ENCODE measurements at places on chromosomes 2 and 18.

DNA sequence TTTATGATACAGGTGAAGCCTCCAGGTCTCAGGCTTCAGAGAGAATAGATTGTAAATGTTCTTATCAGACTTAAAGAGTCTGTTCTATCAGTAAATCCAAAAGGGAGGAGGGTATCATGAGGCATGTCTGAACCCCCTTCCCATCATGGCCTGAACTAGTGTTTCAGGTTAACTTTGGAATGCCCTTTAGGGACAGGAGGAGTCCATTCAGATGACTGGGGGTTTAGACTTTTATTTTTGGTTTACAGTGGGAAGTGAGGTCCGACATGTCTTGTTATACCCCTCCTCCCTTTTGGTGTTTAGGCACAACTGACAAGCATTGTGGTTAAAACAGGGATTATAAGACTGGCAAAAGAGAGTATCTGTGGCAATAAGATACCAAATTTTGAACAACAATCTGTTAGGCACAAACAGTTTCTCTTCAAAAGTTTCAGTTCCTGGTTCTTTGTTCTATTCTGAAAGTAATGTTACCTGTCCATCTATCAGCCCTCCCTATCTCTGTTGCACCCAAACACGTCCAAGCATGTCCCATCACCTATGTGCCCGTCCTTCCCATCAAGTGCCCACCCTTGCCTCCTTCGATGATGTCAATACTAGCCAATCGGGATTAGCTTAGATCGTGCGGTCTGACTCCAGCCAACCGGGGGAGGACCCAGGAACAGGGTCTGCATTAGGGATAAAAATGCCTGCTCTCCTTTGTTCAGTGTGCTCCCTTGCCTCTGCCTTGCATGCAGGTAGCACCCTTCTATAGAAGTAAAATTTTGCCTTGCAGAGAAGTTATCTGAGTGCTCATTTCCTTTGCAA lies 16.4 kb downstream of the TCF23 start:
- no peaks in the 10 kb centered on the region for H3K36me3 ChIP-seq
- DNase-seq, result no peak
- no peak overlapping the region for H3K4me3 ChIP-seq
- H3K27ac ChIP-seq, result no peak overlapping the region
- H3K27me3 ChIP-seq, result no peaks in the 10 kb centered on the region
- H3K4me1 ChIP-seq, result no peaks in the 10 kb centered on the region

- H3K27ac ChIP-seq, result no peak overlapping the region
- H3K27me3 ChIP-seq, result no peaks in the 10 kb centered on the region
- H3K36me3 ChIP-seq, result peaks cover 4% of the 10 kb centered on the region
- H3K4me1 ChIP-seq, result peaks cover 13% of the 10 kb centered on the region
- DNase-seq, result no peak
- no peak overlapping the region for H3K4me3 ChIP-seq
Observed at GRCh38 chr18:9495465-9495864, 20.2 kb downstream of the RALBP1 start.

- no peak overlapping the region for H3K27ac ChIP-seq
- DNase-seq, result peak; percentile 49
- H3K4me3 ChIP-seq, result peak overlapping the region; percentile 54
Observed at GRCh38 chr2:176085861-176086771, 2.4 kb upstream of the EVX2 start.

DNA sequence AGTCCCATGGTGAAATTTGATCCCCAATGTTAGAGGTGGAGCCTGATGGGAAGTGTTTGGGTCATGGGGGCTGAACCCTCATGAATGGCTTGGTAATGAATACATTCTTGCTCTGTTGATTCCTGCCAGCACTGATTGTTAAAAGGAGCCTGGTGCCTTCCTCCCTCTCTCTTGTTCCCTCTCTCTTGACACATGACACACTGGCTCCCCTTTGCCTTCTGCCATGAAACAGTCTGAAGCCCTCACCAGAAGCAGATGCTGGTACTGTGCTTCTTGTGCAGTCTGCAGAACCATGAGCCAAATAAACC lies 30.6 kb upstream of the EPC2 start:
- H3K4me1 ChIP-seq, result peaks cover 24% of the 10 kb centered on the region
- no peak overlapping the region for H3K4me3 ChIP-seq
- peak; percentile 22 for DNase-seq
- H3K36me3 ChIP-seq, result no peaks in the 10 kb centered on the region

- no peaks in the 10 kb centered on the region for H3K27me3 ChIP-seq
- no peaks in the 10 kb centered on the region for H3K36me3 ChIP-seq
- DNase-seq, result no peak
Observed at GRCh38 chr18:12061685-12062084, 32.0 kb upstream of the ANKRD62 start.

DNA sequence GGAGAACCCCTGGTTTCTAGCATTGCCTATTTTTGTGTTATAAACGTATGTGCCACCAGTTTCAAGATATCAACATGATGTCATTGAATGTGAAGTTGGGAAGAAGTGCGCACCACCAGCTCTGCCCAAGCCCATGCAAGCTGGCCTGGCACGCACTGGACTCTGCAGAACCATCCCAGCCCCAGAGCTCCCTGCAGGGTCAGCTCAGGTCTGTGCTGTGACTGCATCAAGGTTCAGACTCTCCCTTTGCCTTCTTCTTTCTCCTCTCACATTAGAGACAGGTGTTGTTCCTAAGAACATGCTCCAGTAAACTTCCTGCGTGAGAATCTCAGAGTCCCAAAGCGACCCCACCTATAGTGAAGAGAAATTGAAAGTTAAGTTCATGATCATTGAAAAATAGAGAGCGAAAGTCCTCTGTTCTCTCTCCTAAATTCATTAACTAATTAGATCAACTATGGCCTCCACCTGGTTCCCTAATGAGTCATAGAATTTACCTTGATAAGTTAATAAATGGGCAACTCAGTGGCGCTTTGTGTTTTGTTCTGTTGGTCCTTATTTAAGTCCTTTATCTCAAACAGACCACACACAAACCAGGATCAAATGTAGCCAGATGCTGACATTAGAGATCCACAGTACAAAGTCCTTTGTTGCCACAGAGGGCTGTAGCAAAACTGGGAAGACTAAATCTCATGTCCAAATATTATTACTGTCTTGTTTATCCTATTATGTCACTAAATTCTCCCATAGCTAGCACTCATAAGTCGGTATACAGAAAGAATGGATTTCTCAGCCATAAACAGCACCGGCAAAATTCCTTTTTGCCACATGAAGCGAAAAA lies 432.3 kb downstream of the STK39 start:
- H3K4me1 ChIP-seq, result no peaks in the 10 kb centered on the region
- DNase-seq, result no peak
- H3K27ac ChIP-seq, result no peak overlapping the region
- no peaks in the 10 kb centered on the region for H3K36me3 ChIP-seq

- H3K27ac ChIP-seq, result no peak overlapping the region
- no peaks in the 10 kb centered on the region for H3K27me3 ChIP-seq
- H3K4me1 ChIP-seq, result no peaks in the 10 kb centered on the region
- H3K4me3 ChIP-seq, result no peak overlapping the region
- DNase-seq, result no peak
Observed at GRCh38 chr18:48640566-48641270, 101.9 kb downstream of the CTIF start.

DNA sequence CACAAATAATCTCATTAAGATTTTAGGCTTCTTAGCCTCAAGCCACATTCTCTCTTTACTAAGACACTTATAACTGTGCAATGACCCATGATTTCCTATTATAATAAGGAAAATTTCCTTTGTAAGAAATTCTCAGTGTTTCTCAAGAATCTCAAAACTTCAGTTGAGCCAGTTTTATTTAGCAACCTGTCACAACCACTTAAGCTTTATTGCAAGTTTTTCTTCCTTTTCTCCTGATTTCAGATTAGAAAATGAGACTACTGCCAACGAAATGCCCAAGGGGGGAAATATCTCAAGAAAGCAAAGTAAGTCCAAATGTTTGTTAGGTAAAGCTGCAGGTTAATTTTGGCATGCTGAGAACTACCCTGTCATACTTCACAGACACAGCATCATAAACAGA lies 178.5 kb downstream of the THADA start:
- no peaks in the 10 kb centered on the region for H3K27me3 ChIP-seq
- DNase-seq, result no peak
- H3K27ac ChIP-seq, result no peak overlapping the region

- H3K27ac ChIP-seq, result no peak overlapping the region
- H3K27me3 ChIP-seq, result no peaks in the 10 kb centered on the region
- 0 out of 2 replicates have a peak, but pooled peaks cover 2% of the 10 kb centered on the region for H3K4me1 ChIP-seq
- H3K36me3 ChIP-seq, result peaks cover 21% of the 10 kb centered on the region
Observed at GRCh38 chr2:102367331-102367971, 11.9 kb downstream of the IL18R1 start.

DNA sequence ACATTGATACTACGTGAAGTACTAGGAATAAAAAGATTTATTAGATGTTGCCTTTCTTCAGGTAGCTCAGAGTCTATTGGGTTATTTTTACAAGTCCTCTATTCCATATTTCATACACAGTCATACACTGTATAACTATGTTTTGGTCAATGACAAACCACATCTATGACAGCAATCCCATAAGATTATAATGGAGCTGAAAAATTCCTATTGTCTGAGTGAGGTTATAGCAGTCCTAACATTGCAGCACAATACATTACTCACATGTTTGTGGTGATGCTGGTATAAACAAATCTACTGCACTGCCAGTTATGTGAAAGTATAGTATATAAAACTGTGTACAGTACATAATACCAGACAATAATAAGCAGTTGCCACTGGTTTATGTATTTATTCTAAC lies 595.1 kb downstream of the MBD2 start:
- H3K27me3 ChIP-seq, result peaks cover 40% of the 10 kb centered on the region
- no peak overlapping the region for H3K27ac ChIP-seq
- H3K4me1 ChIP-seq, result no peaks in the 10 kb centered on the region

- no peaks in the 10 kb centered on the region for H3K36me3 ChIP-seq
- no peak overlapping the region for H3K4me3 ChIP-seq
- H3K4me1 ChIP-seq, result peaks cover 5% of the 10 kb centered on the region
- H3K27ac ChIP-seq, result no peak overlapping the region
Observed at GRCh38 chr2:235382601-235383000, 111.2 kb upstream of the AGAP1 start.

- H3K4me1 ChIP-seq, result peaks cover 32% of the 10 kb centered on the region
- DNase-seq, result peak; percentile 51
- no peaks in the 10 kb centered on the region for H3K36me3 ChIP-seq
- no peaks in the 10 kb centered on the region for H3K27me3 ChIP-seq
- peak within 1 kb of the TSS; percentile 54 for H3K4me3 ChIP-seq
Observed at GRCh38 chr2:95296880-95297487, at the start of gene KCNIP3. Gene KCNIP3, plus strand, starts transcription at chr2:95297347. Its CDS starts 92 bp downstream, at chr2:95297439.

- no peaks in the 10 kb centered on the region for H3K4me1 ChIP-seq
- H3K27ac ChIP-seq, result no peak overlapping the region
- no peaks in the 10 kb centered on the region for H3K36me3 ChIP-seq
- H3K4me3 ChIP-seq, result no peak overlapping the region
Observed at GRCh38 chr18:25005541-25006403, 346.2 kb downstream of the ZNF521 start.

DNA sequence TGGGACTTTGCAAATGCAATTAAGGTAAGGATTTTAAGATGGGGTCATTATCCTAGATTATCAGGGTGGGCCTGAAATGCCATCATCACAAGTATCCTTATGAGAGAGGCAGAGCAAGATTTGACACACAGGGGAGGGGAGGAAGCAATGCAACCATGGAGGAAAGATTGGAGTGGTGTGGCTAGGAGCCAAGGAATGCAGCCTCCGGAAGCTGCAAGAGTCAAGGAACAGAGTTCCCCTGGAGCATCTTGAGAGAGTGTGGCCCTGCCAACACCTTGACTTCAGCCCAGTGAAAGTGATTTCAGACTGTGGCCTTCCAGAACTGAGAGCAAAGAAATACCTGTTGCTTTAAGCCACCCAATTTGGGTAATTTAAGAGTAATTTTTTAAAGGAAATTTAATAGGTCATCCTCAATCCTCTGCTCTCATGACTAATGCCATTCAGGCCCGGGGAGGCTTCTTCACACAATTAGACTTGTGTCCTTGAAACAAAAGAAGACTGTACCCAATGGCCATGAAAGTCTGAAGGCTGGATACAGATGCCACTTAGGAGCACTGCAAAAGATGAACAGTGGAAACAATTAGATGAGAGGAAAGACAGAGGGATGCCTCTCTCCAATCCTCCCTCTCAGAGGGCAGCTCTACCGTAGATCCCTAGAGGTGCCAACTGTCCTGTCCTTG lies 250.3 kb upstream of the ID2 start:
- H3K4me1 ChIP-seq, result no peaks in the 10 kb centered on the region
- H3K27me3 ChIP-seq, result no peaks in the 10 kb centered on the region
- H3K4me3 ChIP-seq, result no peak overlapping the region
- no peaks in the 10 kb centered on the region for H3K36me3 ChIP-seq
- no peak overlapping the region for H3K27ac ChIP-seq

- DNase-seq, result no peak
- no peaks in the 10 kb centered on the region for H3K36me3 ChIP-seq
- no peak overlapping the region for H3K4me3 ChIP-seq
Observed at GRCh38 chr18:13642440-13642827, 83.9 kb downstream of the FAM210A start.

- H3K36me3 ChIP-seq, result no peaks in the 10 kb centered on the region
- no peaks in the 10 kb centered on the region for H3K27me3 ChIP-seq
- H3K27ac ChIP-seq, result peak overlapping the region; percentile 94
- peaks cover 34% of the 10 kb centered on the region for H3K4me1 ChIP-seq
- H3K4me3 ChIP-seq, result peak overlapping the region; percentile 50
- DNase-seq, result peak; percentile 59
Observed at GRCh38 chr2:64203858-64204632, 59.8 kb upstream of the PELI1 start.

DNA sequence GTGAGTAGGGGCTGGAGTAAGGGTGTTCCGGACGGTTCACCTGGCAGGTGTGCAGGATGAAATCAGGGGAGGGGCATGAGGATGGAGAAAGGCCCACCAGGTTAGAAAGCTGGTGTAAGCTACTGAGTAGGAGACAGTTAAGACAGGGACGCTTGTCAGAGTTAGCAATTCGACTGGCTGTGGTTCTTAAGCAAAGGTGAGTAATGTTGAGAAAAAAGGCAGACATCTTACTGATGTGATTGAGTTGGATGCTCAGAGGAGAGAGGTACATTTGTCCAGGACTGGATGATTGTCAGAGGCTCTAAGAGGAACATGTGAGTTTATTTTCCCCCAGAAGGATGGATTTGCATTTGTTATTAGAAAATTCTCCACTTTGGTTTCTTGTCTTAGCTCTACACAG lies 90.5 kb upstream of the MGAT5 start:
- no peaks in the 10 kb centered on the region for H3K27me3 ChIP-seq
- no peak overlapping the region for H3K4me3 ChIP-seq
- DNase-seq, result no peak
- H3K36me3 ChIP-seq, result no peaks in the 10 kb centered on the region

GRCh38 chr2:107719141-107719540 lies 107.6 kb upstream of the RGPD4 start:
- peaks cover 13% of the 10 kb centered on the region for H3K27me3 ChIP-seq
- no peaks in the 10 kb centered on the region for H3K36me3 ChIP-seq
- no peak overlapping the region for H3K27ac ChIP-seq
- DNase-seq, result peak; percentile 4
- H3K4me1 ChIP-seq, result no peaks in the 10 kb centered on the region
- H3K4me3 ChIP-seq, result no peak overlapping the region

- H3K27ac ChIP-seq, result no peak overlapping the region
- DNase-seq, result no peak
- H3K27me3 ChIP-seq, result 0 out of 2 replicates have a peak, but pooled peaks cover 10% of the 10 kb centered on the region
- no peak overlapping the region for H3K4me3 ChIP-seq
- no peaks in the 10 kb centered on the region for H3K4me1 ChIP-seq
Observed at GRCh38 chr2:84085562-84085961, 373.5 kb downstream of the SUCLG1 start.

DNA sequence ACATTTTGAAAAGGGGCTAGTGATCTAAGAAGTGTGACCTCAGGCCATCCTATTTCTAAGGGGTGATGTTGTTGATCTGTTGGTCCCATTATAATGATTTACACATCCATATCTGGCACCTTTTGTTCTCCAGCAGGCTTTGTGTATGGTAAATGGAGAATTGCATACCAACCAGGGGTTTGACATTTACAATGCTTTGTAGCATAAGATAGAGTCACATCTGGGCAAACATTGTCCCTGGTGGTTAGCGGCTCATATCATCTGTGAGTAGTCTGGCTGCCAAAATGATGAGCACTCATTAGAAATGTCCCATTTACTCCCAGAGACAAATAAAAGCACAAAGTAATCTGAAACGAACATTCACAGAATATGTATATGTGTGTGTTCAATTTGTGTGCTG lies 1775.5 kb upstream of the CELF4 start:
- no peak overlapping the region for H3K27ac ChIP-seq
- no peaks in the 10 kb centered on the region for H3K36me3 ChIP-seq

All from PC-3 (cell line).